ENCODE measurements at places on chromosomes 2 and 18. TPM values are rescaled to one million over a fixed set of nuclear protein-coding genes. Genes with fewer than 3 reads are reported as not detected.

TMEFF2 gene
- total RNA-seq = not detected

GRCh38 chr2:176100547-176101140 lies 1.0 kb downstream of the HOXD12 start:
- no peaks in the 10 kb centered on the region for H3K36me3 ChIP-seq
- peaks cover 16% of the 10 kb centered on the region for H3K27me3 ChIP-seq
- H3K4me1 ChIP-seq = peaks cover 40% of the 10 kb centered on the region
- DNase-seq = no peak
- H3K27ac ChIP-seq = no peak overlapping the region
- H3K4me3 ChIP-seq = no peak overlapping the region

GRCh38 chr2:232551250-232551638 lies 755 bp downstream of the EIF4E2 start:
- H3K27me3 ChIP-seq = peaks cover 4% of the 10 kb centered on the region
- H3K4me1 ChIP-seq = peaks cover 51% of the 10 kb centered on the region

GPAT2 gene
- total RNA-seq = 37.8 TPM

DNA sequence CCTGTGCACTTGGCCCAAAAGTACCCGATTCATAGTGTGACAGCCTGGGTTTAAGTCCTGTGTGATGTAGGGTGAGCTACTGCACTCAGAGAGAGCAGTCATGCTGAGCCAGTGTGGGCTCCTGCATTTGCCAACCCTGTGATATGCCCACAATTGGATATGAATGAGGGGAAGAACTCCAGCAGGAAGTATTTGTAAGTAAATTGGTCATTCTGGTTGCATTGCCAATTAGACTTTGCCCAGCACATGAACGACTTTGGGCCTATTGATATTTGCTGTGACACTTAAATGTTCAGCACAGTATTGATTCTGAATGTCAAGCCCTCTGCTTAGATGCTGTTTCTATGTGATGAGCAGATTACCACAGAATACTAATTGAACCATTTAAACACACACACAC lies 570.9 kb downstream of the PIK3C3 start:
- no peak overlapping the region for H3K4me3 ChIP-seq
- no peak for DNase-seq
- H3K36me3 ChIP-seq = no peaks in the 10 kb centered on the region
- no peaks in the 10 kb centered on the region for H3K27me3 ChIP-seq
- no peak overlapping the region for H3K27ac ChIP-seq

- no peak overlapping the region for H3K27ac ChIP-seq
- H3K27me3 ChIP-seq = no peaks in the 10 kb centered on the region
- peaks cover 11% of the 10 kb centered on the region for H3K4me1 ChIP-seq
- no peak for DNase-seq
- H3K4me3 ChIP-seq = no peak overlapping the region
Observed at GRCh38 chr2:171208657-171209056, 48.0 kb upstream of the TLK1 start.

LRP1B gene
- not detected for total RNA-seq

CTDSP1 gene
- total RNA-seq = 72.0 TPM

GRCh38 chr18:45349019-45349418 lies 266.3 kb upstream of the SLC14A2 start:
- no peaks in the 10 kb centered on the region for H3K36me3 ChIP-seq
- no peak overlapping the region for H3K27ac ChIP-seq
- H3K27me3 ChIP-seq = peaks cover 6% of the 10 kb centered on the region
- H3K4me1 ChIP-seq = no peaks in the 10 kb centered on the region

DNA sequence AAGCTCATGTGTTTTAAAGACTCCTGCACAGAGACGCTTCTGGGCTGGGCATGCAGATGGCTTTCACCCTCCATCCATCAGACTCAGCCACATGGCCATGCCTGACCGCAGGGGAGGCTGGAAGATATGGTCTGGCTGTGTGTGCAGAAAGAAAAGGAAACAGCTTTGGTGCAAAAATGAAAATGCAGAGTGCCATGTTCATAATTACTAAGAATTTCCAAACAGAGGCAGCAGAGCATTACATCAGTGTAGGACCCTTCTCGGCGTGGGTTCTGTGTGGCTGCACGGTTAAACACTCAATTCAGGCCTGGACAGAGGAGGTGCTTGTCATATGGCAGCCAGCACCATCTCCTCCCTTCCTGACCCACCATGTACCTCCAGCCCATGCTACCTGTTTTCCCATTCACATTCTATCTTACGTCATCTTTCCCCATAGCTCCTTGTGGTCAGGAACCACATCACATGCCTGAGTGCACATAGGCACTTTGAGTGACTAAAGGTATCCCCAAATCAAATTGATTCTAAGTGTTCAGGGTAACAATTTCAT lies 200.3 kb upstream of the ID2 start:
- no peak overlapping the region for H3K27ac ChIP-seq
- H3K4me1 ChIP-seq = no peaks in the 10 kb centered on the region
- no peak for DNase-seq
- no peak overlapping the region for H3K4me3 ChIP-seq

PKDCC gene
- total RNA-seq = not detected

GRCh38 chr18:22585333-22585732 lies 167.6 kb upstream of the CTAGE1 start:
- no peaks in the 10 kb centered on the region for H3K36me3 ChIP-seq
- peaks cover 2% of the 10 kb centered on the region for H3K4me1 ChIP-seq
- peaks cover 7% of the 10 kb centered on the region for H3K27me3 ChIP-seq
- no peak overlapping the region for H3K4me3 ChIP-seq
- no peak for DNase-seq

- no peaks in the 10 kb centered on the region for H3K36me3 ChIP-seq
- H3K27me3 ChIP-seq = peaks cover 55% of the 10 kb centered on the region
- H3K27ac ChIP-seq = no peak overlapping the region
- DNase-seq = no peak
Observed at GRCh38 chr2:173830170-173830569, 135.0 kb downstream of the SP3 start.

DNA sequence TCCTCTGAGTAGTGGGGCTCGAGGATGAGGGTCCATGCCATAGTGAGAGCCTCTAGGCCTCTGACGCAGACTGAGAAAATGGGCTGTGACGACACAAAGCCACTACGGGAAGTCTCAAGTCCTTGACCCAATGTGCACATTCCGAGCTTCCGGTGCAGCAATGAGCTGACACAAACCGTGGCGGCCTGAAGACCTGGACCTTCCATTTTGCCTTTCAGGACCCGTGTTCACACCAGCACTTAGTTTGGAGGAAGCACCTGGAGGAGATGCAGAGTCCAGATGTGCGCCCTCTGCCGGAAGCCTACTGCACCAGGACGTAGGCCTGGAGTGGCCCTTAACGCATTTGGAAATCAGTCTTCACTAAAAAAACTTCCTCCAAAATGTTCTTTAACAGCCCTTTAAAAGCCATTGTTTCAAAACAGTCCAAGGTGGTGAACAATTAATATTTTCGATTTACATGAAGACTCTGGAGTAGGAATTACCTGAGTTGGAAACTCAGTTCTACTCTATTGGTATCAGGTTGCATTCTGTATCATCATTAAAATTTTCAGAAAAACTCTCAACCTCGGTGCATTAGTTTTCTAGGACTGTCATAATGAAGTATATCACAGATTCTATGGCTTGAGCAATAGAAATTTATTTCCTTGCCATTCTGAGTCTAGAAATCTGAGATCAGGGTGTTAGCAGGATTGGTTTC lies 33.9 kb downstream of the BMP10 start:
- H3K4me1 ChIP-seq = peaks cover 19% of the 10 kb centered on the region
- H3K36me3 ChIP-seq = no peaks in the 10 kb centered on the region
- no peaks in the 10 kb centered on the region for H3K27me3 ChIP-seq

DNA sequence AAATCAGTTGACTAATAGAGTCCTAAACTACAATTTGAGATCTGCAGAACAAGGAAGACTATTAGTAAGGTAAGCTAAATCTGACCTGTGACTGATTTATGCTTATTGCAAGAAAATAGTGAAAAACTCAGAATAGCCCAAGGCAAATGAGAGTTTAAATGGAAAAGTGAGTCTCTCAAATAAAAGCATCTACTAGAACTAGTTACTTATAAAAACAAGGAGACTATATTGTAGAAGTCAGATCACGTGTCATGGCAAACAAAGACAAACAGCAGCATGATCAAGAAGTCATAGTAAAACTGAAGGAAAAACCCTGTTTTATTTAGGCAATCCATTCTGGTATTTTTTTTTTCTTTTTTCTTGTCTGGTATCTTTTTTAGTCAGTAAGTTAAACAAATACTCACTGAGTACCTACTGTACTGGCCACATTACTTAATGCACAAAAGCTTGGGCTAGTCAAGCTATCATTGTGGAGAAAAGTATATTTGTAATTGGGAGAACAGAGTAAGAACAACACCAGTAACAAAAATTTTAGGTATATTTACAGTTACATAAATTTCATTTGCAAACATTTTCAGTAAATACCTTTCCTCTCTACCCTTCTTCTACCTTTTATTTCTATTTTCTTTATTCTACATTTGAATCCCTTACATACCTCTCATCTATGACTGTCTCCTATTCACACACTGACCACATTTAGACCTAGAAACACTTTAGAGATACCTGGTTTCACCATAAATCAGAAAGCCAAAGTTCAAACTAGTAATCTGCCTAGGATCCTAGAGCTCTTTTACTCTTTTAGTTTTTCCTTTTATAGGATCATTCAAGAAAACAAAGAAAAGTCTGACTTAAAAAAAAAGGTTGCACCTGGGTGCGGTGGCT lies 23.7 kb downstream of the CCDC88A start:
- H3K27ac ChIP-seq = no peak overlapping the region
- H3K4me1 ChIP-seq = no peaks in the 10 kb centered on the region
- DNase-seq = no peak
- peaks cover 18% of the 10 kb centered on the region for H3K36me3 ChIP-seq
- no peak overlapping the region for H3K4me3 ChIP-seq
